ENCODE measurements at places on chromosomes 12 and 14. TPM values are rescaled to one million over a fixed set of nuclear protein-coding genes. Genes with fewer than 3 reads are reported as not detected.

DNA sequence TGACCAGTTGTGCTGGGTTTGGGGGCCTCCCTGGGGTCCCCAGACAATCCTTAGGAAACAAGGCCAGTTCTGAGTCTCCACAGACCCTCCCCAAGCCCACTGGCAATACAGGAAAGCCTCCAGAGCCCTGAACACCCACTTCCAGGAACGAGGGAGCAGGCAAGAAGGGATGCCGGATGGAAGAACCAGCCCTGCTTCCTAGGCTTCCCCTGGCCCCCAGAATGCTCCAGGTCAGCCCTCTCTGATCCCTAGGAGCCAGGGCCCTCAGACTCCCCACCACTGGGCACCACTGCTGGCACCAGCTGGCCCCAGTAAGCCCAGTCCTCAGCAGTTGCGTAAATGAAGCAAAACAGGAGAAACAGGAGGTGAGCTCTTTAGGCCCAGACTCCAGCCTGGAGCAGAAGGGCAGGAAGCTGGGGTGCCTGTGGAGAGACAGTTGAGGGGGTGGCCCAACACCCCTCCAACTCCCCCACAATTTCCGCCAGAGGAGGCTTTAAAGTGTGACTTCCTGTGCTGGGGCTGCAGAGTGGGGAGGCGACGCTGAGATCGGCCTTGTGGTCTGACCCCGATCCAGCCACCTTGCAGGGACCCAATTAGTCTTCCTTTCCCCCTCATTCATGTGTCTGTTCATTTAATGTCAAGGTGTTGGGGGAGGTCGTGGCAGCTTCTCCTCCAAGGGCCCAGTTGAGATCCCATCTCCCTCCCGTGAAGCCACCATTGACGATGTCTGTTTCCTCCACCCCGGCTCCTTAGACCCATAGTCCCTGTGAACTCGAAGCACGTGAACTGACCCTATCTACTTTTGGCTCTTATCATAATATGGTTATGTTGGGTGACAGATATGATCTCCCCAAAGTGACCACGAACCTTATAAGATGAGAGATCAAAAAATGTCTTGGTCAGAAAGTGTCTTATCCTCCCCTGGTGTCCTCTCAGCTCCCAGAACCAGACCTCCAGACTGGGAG lies 4.7 kb downstream of the TNFRSF1A start:
- no peak for DNase-seq

DNA sequence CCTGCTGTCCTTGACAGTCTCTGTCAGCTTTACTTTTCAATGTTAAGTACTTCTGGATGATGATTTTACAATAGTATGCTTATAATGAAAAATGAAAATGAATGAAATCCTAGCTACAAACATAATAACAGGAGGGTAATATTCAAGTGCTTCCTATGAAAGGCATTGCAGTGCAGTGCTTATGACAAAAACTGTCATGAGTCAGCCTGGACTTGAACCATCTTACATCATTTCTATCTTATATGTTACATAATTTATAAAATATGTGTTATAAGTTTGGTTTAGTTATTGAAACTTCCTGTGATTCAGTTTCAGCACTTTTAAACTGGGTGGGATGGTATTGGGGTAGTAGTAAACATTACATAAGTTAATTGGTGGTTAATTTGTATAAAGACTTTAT lies 451.7 kb downstream of the TMEM117 start:
- DNase-seq = no peak

DNA sequence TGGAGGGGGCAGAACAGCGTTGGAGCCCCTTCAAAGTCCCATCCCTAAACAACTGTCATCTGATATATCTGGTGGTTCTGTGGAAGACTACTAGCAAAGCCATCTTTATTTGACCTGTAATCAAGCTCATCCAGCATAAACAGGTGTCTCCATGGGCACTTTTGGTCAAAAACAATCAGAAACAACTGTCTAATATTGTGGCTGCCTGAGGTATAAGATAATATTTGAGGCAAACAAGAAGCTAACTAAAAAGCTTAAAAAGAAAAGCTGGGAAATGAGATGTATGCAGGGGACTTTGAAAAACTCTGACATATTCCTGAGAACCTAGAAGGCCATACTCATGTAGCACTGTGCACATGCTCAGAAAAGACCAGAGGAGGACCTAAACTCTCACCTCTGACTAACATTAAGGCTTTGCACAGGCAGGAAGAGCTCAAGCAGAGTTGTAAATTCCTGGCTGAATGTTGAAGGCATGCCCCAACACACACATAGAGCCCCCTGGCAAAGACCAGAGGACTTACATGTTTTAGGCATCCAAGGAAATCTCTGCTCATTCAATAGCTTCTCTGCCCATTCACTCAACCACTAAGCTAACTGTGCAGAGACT lies 27.2 kb upstream of the AP4S1 start:
- no peak for DNase-seq

DNA sequence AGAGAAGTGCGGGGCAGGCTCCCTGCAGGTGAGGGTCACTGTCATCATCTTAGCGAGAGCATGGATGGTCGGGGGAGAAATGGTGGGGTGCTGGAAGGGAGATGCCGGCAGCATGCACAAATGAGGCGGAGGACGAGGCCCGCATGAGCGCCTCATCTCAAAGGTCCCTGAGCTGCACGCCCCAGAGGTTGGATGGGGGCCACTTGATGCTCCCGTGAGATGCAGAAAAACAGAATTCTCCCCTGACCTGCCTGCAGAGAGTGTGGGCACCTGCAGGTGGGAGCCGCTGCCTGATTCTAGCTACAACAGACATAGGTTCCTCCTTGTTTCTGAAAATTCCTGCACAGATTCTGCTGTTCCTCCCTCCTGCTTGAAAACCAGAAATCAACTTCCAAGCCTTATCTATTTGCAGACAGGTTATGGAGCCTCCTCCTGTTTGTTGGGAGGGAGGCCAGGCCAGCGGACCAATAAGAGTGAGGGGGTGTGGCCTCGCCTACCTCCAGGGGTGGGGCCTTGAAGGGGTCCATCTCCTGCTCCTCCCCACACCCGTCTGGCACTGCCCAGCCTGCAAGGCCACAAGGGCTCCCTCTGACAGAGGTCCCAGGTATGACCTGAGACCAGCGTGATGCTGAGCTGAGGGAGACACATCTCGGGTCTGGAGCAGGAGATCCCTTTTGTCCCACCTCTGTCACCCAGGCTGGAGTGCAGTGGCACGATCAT lies 67.2 kb downstream of the KDM2B start:
- DNase-seq = peak; percentile 94

- no peak for DNase-seq
Observed at GRCh38 chr12:77888611-77889010, 57.9 kb downstream of the NAV3 start.

DNA sequence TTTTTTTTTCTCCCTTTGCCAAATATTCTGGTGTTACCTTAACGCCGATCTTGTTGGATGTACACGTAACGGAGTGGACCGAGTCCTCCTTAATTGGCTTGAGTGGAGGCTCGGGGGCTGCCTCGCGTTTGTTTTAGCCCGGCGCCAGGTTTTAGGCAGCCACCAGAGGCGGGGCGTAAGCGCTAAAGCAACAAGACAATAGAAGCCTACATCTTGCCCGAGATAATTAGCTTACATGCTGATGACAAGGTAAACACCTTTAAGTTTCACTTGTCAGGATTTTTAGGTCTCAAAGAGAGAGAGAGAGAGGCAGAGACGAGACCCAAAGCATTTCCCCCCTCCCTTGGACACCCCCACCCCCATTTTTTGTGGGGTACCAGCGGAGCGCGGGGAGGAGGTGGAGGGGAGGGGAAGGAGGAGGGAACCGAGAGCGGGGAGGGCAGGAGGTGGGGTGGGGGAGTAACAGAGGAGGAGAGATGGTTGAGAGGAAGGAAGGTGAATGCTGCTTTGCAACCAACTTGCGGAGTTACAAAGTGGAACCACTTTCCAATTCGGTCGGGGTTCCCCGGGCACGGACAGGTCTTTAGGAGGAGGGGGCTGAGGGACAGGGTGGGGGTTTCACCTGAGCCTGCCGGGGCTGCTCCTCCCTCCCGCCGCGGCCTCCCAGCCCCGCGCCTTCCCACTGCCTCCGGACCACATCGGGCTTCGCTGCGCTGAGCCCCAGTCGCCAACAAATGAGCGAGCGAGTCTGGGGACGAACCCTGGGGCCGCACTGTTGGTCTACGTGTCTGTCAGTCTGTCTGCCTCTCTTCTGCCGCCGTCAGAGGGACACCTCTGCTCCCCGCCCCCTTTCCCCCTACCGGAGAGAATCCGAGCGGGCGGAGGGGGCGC lies at the start of gene NKX2-1:
NKX2-1 (minus strand) TSS at position 802 of the 891 bp plus-strand sequence; CDS start at position 699, 103 bp downstream.
- DNase-seq = no peak

- DNase-seq = no peak
Observed at GRCh38 chr12:79300199-79300568, 390.6 kb downstream of the PAWR start.

GRCh38 chr14:91241863-91242262 lies 2.6 kb downstream of the GPR68 start:
- DNase-seq = no peak

GRCh38 chr14:42556551-42556950 lies 949.9 kb downstream of the LRFN5 start:
- no peak for DNase-seq

GRCh38 chr12:50620978-50621360 lies 116.2 kb downstream of the DIP2B start:
- DNase-seq = no peak

GRCh38 chr14:33747749-33748148 lies 203.1 kb downstream of the EGLN3 start:
- no peak for DNase-seq

- no peak for DNase-seq
Observed at GRCh38 chr12:50325890-50326391, 42.6 kb upstream of the LIMA1 start.

GRCh38 chr14:59481871-59482540 lies 2.2 kb downstream of the L3HYPDH start:
- no peak for DNase-seq

DNA sequence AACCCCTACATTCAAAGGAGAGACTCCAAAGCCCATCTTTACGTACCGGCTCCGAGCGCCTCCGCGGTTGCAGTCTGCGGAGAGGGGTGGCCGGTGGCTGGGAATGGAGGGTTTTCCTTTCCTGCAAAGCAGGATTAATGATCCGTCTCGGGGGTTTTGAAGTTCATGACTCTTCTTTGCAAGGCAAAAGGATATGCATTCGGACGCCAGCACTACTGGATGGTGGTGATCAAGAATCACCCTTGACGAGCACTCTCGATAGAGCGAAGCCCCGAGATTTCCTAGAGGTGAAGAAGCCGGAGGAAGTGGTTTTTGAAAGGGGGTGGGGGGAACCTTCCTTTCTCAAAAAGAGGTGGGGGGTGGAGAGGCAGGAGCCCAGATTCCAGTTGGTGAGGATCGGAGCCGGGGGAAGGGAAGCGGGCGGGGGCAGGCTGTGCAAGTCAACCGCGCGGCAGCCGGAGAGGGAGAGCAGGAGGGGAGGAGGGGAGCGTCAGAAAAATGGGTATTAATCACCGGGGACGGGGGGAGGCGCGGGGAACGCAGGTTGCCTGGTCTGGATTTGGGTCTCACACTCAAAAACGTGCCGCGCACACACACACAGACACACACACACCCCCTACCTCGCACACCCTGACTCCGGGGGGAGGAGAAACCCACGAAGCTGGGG lies at the start of gene GRIN2B:
GRIN2B (minus strand) TSS at position 307 of the 667 bp plus-strand sequence. CDS start 115,394 bp downstream, outside the sequence.
- no peak for DNase-seq

- DNase-seq = no peak
Observed at GRCh38 chr12:3250034-3250433, 172.9 kb downstream of the TSPAN9 start.

GRCh38 chr12:66800046-66800445 lies 121.2 kb upstream of the GRIP1 start:
- no peak for DNase-seq

GRCh38 chr12:106764220-106764619 lies 10.3 kb upstream of the RIC8B start:
- no peak for DNase-seq

DNA sequence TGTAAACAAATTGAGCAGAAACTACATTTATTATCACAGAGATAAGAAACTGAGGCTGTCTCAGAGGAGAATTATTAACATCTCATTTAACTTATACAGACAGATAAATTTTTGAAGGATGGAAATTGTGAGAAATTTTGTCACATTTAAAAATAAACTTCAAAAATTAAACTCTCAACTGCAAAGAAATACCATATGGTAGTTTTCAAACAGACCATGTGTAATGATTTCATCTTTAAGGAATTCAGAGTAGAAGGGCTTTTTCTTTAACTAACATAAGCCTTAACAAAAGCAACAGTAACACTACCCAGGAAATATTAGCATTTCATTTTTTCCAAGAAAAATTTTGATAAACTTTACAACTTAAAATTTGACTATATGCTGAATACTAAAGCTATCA lies 26.6 kb downstream of the NUP37 start:
- no peak for DNase-seq

DNA sequence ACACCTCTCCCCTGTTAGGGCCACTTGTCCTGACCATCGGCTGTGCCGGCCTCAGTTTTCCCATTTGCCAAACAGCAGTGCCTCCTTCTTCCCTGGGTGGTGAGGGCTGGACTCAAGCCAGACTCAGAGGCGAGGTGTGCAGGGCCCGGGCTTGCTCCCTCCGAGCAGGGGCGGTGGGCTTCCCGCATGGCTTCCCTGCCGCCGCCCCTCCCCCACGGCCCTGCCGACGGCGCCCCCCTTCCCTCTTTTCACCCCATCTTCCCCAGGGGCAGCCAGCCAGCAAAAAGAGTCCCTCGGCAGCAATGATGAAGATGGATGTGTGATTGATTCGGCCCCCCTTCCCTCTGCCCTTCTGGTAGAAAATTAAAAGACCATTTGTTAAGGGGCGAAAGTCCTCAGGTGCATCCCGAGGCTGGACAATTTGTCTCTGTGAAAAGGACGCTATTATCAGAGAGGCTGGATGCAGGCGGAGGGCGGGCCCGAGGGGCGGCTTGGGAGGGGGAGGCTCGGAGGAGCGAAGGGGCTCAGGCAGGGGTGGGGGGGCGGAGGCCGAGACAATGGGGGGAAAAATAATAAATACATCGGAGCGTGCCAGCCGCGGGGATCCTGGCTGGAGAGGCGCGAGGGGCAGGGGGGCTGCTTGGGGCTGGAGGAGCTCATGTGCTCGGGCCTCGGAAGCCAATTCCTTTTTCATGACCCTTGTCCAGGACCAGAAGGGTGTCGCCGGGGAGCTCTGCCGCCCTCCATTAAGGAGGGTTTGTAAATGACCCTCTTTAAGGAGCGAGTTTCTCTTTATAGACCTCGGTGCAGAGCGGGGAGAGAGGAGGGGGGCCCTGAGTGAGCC lies 48.0 kb upstream of the LHX5 start:
- DNase-seq = no peak

- DNase-seq = peak; percentile 45
Observed at GRCh38 chr12:3554371-3555115, 63.5 kb downstream of the PRMT8 start.

GRCh38 chr12:112537710-112538396 lies 119.1 kb downstream of the PTPN11 start:
- DNase-seq = no peak

GRCh38 chr14:92959761-92960680 lies 37.1 kb downstream of the CHGA start:
- no peak for DNase-seq

The ERG28 gene
- total RNA-seq = 16.6 TPM

The LMNTD1 gene
- total RNA-seq = not detected

The VWF gene
- total RNA-seq = 0.06 TPM

The GPRC5D gene
- not detected for total RNA-seq

The KCNC2 gene
- total RNA-seq = not detected

The LPAR5 gene
- total RNA-seq = 0.03 TPM

The SLC6A15 gene
- total RNA-seq = 16.9 TPM

The NPFF gene
- total RNA-seq = not detected

The FAR2 gene
- not detected for total RNA-seq

The CRADD gene
- total RNA-seq = 8.9 TPM

The PALS1 gene
- total RNA-seq = 35.5 TPM

The PCED1B gene
- total RNA-seq = 9.5 TPM

The CLEC6A gene
- total RNA-seq = not detected

The MYH7 gene
- total RNA-seq = not detected

The B4GALNT3 gene
- total RNA-seq = 2.3 TPM

The ABCC9 gene
- total RNA-seq = not detected

The FGF6 gene
- not detected for total RNA-seq

The SLCO1B1 gene
- not detected for total RNA-seq

Data from G401 (cell line).